Small intestine (tissue), 16 donors: ENCODE measurements at places on chromosomes 2 and 18. TPM values are rescaled to one million over a fixed set of nuclear protein-coding genes. Genes with fewer than 3 reads are reported as not detected.

- DNase-seq = no peak
- H3K4me3 ChIP-seq = no peak overlapping the region
- H3K4me1 ChIP-seq = no peaks in the 10 kb centered on the region
- no peaks in the 10 kb centered on the region for H3K27me3 ChIP-seq
Measured at GRCh38 chr2:223532712-223533111, 69.4 kb downstream of the SCG2 start.

GRCh38 chr18:12362473-12363174 lies 14.4 kb downstream of the AFG3L2 start:
- H3K27me3 ChIP-seq = no peaks in the 10 kb centered on the region
- H3K27ac ChIP-seq = no peak overlapping the region
- H3K4me3 ChIP-seq = no peak overlapping the region
- peaks cover 7% of the 10 kb centered on the region for H3K4me1 ChIP-seq

GRCh38 chr2:187710791-187711521 lies 156.7 kb upstream of the TFPI start:
- H3K4me1 ChIP-seq = no peaks in the 10 kb centered on the region
- no peak overlapping the region for H3K4me3 ChIP-seq
- DNase-seq = no peak
- H3K36me3 ChIP-seq = no peaks in the 10 kb centered on the region
- no peak overlapping the region for H3K27ac ChIP-seq
- no peaks in the 10 kb centered on the region for H3K27me3 ChIP-seq

DNA sequence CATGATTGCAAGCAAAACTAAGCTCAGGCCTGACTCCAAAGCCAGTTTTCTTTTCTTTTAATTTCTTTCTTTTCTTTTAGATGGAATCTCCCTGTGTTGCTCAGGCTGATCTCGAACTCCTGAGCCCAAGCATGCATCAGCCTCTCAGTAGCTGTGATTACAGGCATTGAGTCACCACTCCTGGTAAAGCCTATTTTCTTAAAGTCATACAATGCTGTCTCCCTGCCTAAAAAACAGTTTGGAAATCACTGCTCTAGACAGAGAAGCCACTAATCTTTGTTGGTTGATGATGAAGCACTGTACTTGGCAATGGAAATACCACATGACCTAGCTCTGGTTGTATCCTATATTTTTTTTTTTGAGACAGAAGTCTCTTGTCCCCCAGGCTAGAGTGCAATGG lies 33.1 kb upstream of the ZNF532 start:
- H3K27me3 ChIP-seq = peaks cover 2% of the 10 kb centered on the region
- no peak overlapping the region for H3K4me3 ChIP-seq
- H3K27ac ChIP-seq = no peak overlapping the region
- no peaks in the 10 kb centered on the region for H3K4me1 ChIP-seq
- DNase-seq = no peak

The TNFRSF11A gene
- polyA plus RNA-seq = 23.5 TPM

The PPP3R1 gene
- 19.0 TPM for polyA plus RNA-seq

DNA sequence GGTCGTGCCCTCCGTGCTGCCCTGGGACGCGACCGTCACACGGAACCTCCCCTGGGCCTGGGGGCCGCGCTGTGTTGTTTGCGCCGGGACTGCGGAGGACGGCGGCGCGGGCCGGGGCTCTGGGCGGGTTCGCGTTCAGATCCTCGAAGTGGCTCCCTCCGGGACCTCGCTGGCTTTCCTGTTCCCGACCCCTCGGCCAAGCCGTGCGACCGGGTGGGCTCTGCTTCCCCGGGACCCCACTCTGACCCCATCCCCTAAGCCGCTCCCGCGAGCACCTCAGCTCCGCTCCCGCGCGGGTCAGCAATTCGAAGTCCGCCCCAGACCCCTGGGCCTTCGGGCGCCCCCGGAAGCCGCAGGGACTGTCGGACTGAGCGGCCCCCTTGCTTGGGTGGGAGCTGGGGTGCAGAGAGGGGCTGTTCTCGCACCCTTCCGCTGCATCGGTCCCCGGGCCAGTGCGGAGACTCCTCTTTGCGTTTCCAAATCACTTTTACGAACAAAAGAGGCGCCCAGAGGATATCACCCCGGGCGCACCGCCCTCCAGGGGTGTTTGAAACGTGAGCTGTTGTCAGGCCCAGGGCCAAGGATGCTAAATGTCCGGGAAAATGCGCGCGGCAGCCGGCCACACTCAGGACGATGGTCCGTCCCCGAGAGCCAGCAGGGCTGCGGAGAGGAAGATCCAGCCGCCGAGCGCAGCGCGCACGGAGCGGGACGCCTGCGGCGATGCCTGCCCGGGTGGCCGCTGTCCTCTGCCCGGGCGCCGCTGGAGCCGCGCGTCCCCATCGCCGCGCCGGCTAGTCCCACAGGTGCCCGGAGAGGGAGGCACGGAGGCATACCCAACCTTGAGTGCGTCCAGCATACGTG lies 73.5 kb downstream of the ZCCHC2 start:
- no peak overlapping the region for H3K27ac ChIP-seq
- no peaks in the 10 kb centered on the region for H3K27me3 ChIP-seq
- DNase-seq = peak; percentile 46
- H3K4me3 ChIP-seq = no peak overlapping the region
- no peaks in the 10 kb centered on the region for H3K36me3 ChIP-seq

- DNase-seq = no peak
- H3K27me3 ChIP-seq = no peaks in the 10 kb centered on the region
- H3K4me1 ChIP-seq = no peaks in the 10 kb centered on the region
Measured at GRCh38 chr2:10427618-10427949, 20.5 kb downstream of the ODC1 start.

The CFAP210 gene
- polyA plus RNA-seq = not detected

The SLC5A6 gene
- 14.1 TPM for polyA plus RNA-seq

DNA sequence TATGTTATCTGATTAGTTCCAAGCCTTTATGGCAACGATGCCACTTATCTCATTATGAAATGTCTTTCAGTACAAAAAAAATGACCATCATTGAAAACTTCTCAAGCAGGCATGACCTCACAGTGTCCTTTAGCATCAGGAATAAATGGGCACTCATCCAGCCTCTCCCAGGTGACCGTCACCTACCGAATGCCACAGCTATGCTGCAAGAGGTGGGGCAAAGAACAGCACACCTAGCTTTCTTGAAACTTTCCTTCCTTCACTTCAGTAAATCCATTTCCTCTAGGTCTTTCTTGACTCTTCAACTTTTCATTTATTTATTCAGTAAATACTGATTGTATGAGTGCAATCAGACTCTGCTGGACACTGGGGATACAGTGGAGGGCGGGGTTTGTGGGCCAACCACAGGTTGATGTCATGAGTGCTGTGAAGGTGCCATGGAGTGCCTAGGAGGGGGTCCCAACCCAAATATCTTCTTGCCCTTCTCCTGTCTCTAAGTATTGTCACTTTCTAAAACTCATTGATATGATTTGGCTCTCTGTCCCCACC lies 54.3 kb upstream of the HK2 start:
- no peaks in the 10 kb centered on the region for H3K4me1 ChIP-seq
- H3K27me3 ChIP-seq = no peaks in the 10 kb centered on the region
- no peak overlapping the region for H3K27ac ChIP-seq
- H3K4me3 ChIP-seq = no peak overlapping the region
- no peak for DNase-seq

The LRP1B gene
- polyA plus RNA-seq = not detected

The KLHL29 gene
- 2.7 TPM for polyA plus RNA-seq

GRCh38 chr18:73479477-73479876 lies 611.7 kb upstream of the NETO1 start:
- H3K36me3 ChIP-seq = no peaks in the 10 kb centered on the region
- H3K27me3 ChIP-seq = no peaks in the 10 kb centered on the region
- H3K27ac ChIP-seq = no peak overlapping the region
- no peak for DNase-seq
- no peak overlapping the region for H3K4me3 ChIP-seq

DNA sequence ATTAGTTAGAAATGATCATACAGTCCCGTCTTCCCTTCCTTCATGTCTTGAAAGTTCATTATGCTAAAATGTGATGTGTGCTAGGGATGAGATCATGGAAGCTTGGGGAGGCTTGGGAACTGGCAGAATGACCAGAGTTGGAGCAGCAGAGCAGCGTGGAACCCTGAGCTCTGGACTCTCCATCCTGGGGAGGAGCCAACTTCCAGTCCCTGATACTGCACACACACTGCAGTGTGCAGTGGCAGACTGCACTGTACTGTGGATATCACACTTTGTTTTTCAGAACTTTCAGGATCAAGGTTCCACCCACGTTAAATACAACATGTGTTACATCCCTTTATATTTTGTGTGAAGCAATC lies 27.3 kb upstream of the GREB1 start:
- H3K4me3 ChIP-seq = no peak overlapping the region
- no peak for DNase-seq
- no peaks in the 10 kb centered on the region for H3K4me1 ChIP-seq
- no peaks in the 10 kb centered on the region for H3K36me3 ChIP-seq
- H3K27ac ChIP-seq = no peak overlapping the region

GRCh38 chr2:64283006-64283570 lies 138.9 kb upstream of the PELI1 start:
- H3K4me3 ChIP-seq = no peak overlapping the region
- H3K27ac ChIP-seq = peak overlapping the region; percentile 24
- no peaks in the 10 kb centered on the region for H3K27me3 ChIP-seq
- no peaks in the 10 kb centered on the region for H3K36me3 ChIP-seq
- no peak for DNase-seq

DNA sequence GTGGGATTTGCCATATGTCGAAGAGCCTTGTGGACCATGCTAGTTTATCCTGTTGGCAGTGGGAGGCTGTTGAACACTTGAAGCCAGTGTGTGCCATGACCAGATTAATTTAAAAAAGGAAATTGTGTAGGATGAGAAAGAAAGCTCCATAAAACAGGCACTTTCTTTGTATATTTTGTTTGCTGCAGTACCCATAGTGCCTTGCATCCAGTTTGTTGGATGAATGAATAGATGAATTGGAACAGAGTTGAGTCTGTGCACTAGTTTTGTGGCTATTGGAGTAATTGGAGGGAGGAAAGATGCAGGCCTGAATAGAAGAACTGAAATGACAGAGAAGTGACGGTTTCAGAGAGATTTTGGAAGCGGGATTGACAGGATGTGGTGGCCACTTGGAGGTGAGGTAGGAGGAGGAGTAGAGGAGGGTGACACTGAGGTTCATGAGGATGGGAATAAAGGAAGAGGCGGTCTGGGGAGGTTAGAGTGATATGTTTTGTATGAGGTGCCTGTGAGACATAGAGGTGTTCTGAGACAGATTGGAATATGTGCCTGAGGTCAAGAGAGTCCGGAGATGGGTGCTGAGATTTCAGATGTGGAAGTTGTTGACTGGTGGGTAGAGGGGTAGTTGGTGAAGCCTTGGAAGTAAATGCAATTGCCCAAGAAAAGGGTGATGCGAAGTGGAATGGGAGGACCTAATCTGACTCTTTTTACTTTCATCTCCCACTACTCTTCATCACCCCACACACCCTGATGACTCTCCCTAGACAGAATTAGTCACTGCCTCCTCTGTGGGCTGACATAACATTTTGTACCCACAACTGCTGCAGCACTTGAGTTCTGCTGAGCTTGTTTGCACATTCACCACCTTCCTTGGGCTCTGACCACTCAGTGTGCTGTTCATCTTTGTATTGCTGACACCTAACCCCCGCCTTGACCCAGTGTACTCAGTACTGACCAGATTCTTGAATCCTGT lies 5.1 kb downstream of the DGUOK start:
- H3K27me3 ChIP-seq = no peaks in the 10 kb centered on the region
- no peak for DNase-seq
- peaks cover 5% of the 10 kb centered on the region for H3K36me3 ChIP-seq
- H3K4me1 ChIP-seq = peaks cover 8% of the 10 kb centered on the region
- no peak overlapping the region for H3K27ac ChIP-seq

GRCh38 chr2:151470556-151470955 lies 60.9 kb downstream of the RIF1 start:
- no peak overlapping the region for H3K4me3 ChIP-seq
- H3K36me3 ChIP-seq = peaks cover 17% of the 10 kb centered on the region
- H3K4me1 ChIP-seq = no peaks in the 10 kb centered on the region
- no peak for DNase-seq
